ENCODE measurements at places on chromosomes 4 and X.
A peak's percentile ranks its signal among the peaks of the same experiment; 100 is the strongest.

GRCh38 chr4:182494103-182494502 is 250.9 kb downstream of the TENM3 start:
- DNase-seq = no peak

DNA sequence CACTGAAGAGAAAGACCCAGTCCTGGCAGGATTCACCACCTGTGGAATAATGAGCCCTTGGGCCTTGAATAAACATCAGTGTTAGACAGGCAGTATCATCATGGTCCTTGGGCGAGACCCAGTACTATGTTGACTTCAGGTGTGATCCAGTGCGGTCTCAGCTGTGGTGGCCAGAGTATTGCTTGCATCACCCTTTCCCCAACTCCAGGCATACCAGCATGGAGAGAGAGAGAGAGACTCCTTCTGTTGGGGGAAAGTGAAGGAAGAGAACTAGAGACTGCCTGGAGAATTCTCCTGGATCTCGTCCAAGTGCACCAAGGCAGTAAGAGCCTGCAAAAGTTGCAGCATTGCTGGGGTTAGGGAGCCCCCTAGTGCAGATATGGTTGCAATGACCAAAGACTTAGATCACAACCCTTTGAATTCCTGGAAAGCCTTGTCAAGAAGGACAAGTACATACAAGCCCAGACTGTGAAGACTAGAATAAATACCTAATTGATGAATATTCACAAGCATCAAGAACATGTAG is 61.1 kb upstream of the VAMP7 start:
- peak; percentile 68 for DNase-seq

GRCh38 chrX:68945603-68946228 is 116.9 kb downstream of the EFNB1 start:
- DNase-seq = no peak

- no peak for DNase-seq
Observed at GRCh38 chrX:46704767-46705386, 54.0 kb downstream of the SLC9A7 start.

DNA sequence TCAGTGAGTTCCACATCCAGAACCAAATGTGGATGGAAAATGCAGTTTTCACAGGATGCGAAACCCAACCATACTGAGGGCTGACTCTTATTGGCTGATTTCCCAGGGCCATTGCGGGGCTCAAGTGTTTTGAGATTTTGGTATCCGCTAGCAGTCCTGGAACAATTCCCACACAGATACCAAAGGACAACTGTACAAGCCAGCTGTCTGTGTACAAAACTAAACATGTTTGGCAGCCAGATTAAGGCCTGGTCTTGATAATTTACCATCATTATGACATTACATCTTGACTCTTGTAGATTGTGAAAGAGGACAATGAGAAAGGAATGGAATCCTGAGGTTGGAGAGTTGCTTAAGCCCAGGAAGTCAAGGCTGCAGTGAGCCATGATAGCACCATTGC is 121.9 kb downstream of the DKK2 start:
- no peak for DNase-seq

DNA sequence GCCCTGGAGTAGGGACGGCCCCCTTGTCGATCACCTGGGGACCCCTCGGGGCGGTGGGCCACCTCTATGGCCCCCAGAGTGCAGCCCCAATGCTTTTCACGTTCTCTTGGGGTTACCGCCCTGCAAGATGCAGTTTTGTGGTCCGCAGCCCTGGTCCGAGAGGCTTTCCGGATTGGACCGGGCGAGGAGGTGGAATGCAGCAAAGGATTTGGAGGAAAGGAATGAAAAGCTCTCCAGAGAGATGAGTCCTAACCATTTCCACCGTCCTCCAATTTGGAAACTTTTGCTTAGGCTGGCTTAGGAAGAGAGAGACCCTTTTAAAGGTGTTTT is 601 bp downstream of the SLC25A43 start:
- peak; percentile 33 for DNase-seq

DNA sequence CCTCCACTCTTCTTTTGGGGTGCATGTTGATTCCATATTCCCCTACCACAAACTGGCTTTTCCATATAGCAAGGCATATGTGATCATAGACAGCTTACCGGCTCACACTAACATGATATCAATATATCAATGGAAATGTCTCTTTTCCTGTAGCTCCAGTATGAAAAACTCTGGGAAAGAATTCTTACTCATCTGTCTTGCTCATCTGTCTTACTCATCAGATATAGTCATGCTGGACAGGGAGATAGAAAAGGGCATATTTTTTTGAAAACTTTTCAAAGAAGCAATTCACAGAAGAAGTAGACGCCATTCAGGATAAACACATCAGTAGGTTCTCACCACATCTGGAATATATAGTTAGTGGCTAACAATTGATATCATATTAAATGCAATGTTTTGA is 794.7 kb downstream of the RAB28 start:
- no peak for DNase-seq
